Left cardiac atrium (tissue), 4 donors: ENCODE measurements at places on chromosomes 7 and 10. TPM values are rescaled to one million over a fixed set of nuclear protein-coding genes. Genes with fewer than 3 reads are reported as not detected.

- peak; percentile 47 for DNase-seq
Observed at GRCh38 chr10:26215935-26216584, 514 bp upstream of the GAD2 start.

DNA sequence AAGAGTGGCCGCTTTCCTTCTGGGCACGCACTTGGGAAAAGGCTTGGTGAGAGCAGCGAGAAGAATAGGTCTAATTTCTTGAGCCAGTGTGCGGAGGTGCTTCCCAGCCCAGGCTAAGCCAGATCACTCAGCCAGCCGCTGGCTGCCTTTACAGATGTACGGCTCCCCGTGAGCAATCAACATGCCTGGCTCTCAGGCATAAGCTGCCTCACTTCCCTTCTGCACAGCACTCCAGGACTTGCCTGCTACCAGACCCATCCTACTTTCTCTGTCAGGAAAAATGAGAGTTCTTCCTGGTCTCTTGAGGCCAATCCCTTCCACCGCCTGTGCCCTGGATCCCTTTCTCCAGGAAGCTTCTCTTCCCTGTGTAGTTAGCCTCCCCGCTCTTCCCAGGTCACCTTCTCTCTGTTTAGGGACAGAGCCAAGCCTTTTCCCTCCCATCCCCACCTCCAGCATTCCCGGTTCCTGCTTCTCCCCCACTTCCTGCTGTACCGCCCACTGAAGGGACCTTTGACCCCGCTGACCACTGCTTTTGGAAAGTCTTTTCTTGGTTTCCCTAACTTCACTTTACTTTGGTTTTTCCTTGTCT lies 1.1 kb upstream of the ACTR3C start:
- no peak for DNase-seq

ATAD1 gene
- 84.9 TPM for total RNA-seq

ZNF239 gene
- 2.2 TPM for total RNA-seq

PROSER2 gene
- 2.9 TPM for total RNA-seq

LBX1 gene
- not detected for total RNA-seq
